ENCODE measurements at places on chromosomes 1 and 21.

- no peak for DNase-seq
Measured at GRCh38 chr1:182206626-182207239, 145.2 kb upstream of the ZNF648 start.

- DNase-seq: no peak
Measured at GRCh38 chr1:78237364-78237916, 191.7 kb downstream of the GIPC2 start.

DNA sequence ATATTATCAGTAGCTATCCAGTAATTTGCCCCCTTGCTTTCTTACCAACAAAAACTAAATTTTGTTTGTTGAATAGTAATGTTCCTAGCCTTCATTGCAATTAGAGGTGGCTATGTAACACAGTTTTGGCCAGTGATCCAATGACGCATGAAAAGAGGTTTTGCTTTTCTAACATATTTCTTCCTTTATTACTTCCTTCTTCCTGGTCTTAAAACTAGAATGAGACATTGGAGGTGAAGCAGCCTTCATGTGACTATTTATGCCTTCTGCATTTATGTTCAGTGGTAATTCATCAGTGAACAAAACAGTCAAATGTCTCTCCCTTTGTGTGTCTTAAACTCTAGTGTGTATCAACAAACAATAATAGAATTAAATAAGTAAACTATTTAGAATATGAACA is 35.5 kb downstream of the LRIF1 start:
- DNase-seq: no peak

- no peak for DNase-seq
Measured at GRCh38 chr21:16418226-16418625, 688.4 kb downstream of the USP25 start.

DNA sequence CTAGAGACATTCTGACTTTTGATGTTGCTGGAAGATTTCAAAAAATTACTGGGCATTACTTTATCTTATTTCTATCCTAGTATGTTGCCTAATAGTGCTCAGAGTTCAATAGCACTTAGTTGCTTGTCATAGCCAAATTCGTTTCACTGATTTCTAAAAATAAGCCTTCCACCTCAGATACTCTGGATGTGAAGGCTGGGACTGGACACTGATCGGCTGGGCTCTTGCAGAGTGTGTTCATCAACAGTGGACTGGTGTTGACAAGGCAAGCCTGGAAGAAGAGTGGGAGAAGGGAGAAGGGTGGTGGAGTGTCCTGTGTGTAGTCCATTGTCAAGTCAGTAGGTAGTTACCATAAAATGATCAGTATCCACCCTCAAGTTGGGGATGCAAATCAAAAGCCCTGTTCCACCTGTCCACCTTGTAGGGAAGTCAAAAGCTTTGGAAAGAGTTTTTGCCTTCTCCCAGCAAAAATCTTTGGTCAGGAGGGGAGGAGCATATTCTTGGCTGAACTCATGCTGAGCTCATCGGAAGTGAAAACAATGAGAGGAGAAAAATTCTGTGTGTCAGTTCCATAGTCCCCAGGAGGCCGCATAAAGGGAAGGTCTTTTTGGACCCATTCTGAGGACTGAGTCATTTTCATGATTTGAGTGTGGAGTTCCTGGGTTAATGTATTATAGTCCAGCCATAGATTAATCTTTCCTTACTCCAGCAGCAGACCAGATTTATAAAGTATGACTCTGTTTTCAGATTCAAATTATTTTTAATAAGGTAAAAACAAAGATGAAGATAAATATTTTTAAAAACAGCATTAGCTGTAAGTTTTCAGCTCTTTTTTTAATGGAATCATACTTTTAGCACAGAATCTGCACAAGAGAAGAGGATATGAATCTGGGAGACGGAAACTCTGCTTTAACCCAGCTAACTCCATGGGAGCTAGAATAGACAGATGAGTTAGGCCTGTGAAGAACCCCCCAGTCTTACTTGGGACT is 99.5 kb upstream of the BMP8A start:
- DNase-seq: no peak

- no peak for DNase-seq
Measured at GRCh38 chr1:32122151-32122550, 14.3 kb downstream of the KPNA6 start.

DNA sequence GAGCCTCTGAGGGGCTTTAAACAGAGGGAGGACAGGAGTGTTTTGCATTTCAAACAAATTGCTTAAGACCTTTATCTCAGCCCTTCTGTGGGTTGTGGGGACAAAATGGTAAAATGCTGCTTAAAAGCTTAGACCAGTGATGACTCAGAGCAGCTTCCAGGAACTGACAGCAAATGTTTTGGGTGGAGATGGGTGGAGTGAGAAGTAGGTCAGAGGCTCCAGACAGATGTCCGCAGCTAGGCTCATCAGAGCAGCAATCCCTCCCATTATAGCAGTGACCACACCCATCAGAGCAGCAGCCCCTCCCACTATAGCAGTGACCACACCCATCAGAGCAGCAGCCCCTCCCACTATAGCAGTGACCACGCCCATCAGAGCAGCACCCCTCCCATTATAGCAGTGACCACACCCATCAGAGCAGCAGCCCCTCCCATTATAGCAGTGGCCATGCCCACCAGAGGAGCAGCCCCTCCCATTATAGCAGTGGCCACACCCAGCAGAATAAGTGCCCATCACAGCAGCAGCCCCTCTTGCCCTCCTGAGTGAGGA is 532.2 kb downstream of the MATN1 start:
- peak; percentile 23 for DNase-seq

DNA sequence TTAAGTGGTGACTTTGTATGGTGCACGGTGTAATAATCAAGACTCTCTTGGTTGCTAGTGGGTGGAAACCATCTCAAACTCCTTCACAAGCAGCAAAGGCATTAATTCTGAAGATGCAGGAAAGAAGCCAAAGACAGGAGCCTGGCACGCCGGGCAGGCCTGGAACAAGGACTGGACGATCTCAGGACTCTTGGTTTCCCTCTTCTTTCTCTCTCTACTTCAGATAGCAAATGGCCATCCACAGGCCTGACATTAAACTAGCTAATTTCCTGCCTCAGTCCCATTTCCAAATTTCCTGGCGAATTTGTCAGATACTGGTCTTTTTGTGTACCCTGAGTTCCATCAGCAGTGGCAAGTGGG is 28.2 kb downstream of the STYXL2 start:
- no peak for DNase-seq

GRCh38 chr1:183139281-183139942 is 46.7 kb upstream of the LAMC2 start:
- no peak for DNase-seq

DNA sequence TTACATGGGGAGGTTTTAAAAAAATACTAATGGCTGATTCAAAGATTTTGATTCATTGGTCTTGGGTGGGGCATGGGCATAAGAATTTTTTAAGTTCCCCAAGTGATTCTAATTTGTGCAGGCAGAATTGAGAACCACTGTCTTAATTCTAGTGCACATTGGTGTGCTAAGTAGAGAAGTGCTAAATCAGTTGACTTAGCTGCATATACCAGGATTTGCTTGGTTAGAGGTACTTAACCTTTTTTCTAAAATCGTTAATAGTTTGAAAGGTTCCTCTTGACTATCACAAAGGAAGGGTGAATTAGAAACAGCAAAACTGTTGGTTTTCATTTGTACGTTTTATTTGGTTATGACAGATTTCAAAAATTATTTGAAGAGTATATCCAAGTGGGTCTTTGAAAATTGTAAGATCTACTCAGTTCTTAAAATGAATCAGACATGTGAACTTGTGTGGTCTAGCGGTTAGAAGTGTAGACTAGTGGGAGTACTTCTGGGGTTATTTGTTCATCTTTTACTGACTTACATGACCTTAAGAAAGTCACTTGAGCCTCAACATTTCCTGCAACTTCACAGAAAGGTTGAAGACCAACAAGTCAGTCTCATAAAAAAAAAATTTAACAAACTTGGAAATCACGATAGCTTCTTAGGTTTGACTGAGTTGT is 66.7 kb downstream of the RPAP2 start:
- DNase-seq: no peak

GRCh38 chr1:29584776-29585175 is 348.5 kb downstream of the PTPRU start:
- DNase-seq: no peak

DNA sequence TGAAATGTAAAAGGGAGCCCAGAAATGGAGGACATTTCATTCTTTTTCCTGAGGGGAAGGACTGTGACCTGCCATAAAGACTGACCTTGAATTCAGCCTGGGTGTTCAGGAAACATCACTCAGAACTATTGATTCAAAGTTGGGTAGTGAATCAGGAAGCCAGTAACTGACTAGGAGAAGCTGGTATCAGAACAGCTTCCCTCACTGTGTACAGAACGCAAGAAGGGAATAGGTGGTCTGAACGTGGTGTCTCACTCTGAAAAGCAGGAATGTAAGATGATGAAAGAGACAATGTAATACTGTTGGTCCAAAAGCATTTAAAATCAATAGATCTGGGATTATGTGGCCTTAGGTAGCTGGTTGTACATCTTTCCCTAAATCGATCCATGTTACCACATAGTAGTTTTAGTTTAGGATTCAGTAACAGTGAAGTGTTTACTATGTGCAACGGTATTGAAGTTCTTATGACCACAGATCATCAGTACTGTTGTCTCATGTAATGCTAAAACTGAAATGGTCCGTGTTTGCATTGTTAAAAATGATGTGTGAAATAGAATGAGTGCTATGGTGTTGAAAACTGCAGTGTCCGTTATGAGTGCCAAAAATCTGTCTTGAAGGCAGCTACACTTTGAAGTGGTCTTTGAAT is 2.9 kb downstream of the RGS2 start:
- no peak for DNase-seq

DNA sequence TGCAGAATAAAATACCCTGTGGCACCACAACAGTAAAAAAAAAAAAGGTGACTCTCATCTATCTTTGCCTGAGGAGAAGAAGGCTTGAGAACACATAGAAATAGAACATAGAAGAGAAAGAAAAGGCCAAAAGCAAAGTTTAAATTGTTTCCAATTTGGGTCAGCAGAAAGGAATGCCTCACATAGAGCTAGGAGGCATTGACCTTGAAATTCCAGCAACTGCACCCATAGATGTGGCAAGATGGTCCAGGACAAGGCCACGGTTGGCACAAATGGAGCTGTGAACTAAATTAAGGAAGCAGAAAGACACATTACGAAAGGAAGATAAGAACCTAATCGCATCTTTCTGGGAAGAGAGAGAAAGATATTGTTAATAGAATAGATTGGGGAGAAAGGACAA is 588.3 kb downstream of the LMO4 start:
- no peak for DNase-seq

DNA sequence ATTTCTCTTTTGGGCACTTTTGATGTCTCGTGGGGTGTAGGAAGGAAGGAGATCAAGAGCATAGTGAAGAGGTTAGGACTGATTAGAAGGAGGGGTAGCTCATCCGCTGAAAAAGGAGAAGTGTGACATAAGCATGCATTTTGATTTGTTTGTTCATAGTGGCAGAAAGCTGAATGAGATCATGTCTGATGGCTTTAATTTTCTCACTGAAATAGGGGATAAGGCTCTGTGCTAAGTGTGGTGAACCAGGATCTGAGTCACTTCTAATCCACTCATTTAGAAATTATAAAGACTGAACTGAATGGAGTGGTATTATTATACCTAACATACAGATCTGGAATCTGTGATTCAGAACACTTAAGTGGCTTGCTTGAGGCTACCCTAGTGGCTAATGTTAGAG is 344.5 kb downstream of the PDE4B start:
- no peak for DNase-seq

DNA sequence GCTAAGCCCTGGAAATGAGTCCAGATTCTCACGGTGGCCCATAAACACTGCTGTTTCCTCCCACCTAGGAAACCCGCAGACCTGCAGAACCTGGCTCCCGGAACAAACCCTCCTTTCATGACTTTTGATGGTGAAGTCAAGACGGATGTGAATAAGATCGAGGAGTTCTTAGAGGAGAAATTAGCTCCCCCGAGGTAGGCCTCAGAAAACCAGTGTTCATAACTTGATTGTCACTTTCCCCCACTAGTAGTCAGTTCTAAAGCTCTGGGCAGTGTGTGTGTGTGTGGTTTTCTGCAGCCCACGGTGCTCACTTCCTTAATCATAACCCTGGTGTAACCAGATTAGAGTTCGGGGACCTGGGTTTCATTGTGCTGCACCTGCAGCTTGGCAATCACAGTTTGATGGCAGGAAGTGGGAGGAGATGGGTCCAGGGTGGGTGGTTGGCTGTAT is 39.1 kb downstream of the CLIC6 start:
- no peak for DNase-seq

DNA sequence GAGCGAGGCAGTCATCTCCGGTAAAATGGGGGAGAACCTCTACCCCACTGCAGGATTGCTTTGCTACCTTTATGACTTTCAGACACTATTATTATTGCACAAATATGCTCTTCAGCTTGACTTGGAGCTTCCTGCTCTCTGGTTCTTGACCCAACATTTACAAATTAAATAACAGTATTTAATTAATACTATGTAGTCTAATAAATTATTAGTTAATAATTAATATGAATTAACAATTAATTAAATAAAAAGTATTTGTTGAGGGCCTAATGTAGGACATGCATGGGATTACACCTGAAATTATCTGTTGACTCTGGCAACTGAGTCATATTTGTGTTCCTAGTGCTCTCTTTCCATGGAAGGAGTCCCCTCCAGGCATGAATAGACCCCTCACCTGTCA is 359.9 kb downstream of the SIPA1L2 start:
- no peak for DNase-seq

DNA sequence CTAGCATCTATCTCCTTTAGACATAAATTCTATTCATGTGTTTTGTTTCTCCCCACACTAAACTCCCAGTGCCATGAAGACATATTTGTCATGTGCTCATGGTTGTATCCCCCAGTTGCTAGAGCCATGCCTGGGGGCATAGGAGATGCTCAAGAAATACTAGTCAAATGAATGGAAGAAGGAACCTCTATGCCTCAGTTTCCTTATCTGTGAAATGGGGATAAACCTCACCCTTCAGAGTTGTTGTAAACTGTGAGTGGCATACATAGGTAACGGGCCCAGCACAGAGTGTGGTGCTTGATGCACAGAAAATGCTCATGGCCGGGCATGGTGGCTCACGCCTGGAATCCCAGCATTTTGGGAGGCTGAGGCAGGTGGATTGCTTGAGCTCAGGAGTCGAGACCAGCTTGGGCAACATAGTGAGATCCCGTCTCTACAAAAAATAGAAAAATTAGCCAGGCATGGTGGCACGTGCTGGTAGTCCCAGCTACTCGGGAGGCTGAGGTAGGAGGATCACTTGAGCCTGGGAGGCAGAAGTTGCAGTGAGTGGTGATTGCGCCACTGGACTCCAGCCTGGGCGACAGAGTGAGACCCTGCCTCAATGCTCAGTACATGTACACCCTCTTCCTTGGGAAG is 8.7 kb downstream of the LDLRAD2 start:
- no peak for DNase-seq

DNA sequence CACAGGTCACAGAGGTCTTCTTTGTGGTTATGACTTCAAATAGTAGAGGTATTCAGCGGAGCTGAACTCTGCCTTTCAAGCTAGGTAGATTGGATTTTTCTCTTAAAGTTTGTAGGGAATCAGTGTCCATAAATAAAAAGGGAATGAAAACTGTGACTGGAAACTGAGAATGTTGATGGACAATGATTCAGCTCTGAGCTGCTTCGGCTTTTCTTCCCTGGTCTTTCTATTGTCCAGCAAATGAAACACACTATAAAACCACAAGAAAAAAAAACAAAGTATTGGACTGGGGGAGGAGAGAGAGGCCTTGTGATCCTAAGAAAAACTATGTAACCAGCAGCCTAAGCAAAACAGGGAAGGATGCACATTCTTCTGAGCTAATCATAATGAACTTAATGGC is 11.1 kb downstream of the TNNI3K start:
- no peak for DNase-seq
